Small intestine (tissue), 16 donors: ENCODE measurements at places on chromosomes 12 and 14. TPM values are rescaled to one million over a fixed set of nuclear protein-coding genes. Genes with fewer than 3 reads are reported as not detected.

Gene MSRB3
- 12.7 TPM for polyA plus RNA-seq

Gene METAP2
- polyA plus RNA-seq, result 45.0 TPM

Gene ANO4
- polyA plus RNA-seq, result 0.03 TPM

Gene CLMN
- polyA plus RNA-seq, result 3.2 TPM

Gene PLEKHG7
- 0.19 TPM for polyA plus RNA-seq

Gene MORN3
- polyA plus RNA-seq, result 0.57 TPM

Gene NGB
- 0.81 TPM for polyA plus RNA-seq

Gene C12orf54
- polyA plus RNA-seq, result not detected

Gene KRT75
- polyA plus RNA-seq, result not detected

GRCh38 chr12:21828136-21828775 is 53.8 kb upstream of the KCNJ8 start:
- DNase-seq, result no peak

DNA sequence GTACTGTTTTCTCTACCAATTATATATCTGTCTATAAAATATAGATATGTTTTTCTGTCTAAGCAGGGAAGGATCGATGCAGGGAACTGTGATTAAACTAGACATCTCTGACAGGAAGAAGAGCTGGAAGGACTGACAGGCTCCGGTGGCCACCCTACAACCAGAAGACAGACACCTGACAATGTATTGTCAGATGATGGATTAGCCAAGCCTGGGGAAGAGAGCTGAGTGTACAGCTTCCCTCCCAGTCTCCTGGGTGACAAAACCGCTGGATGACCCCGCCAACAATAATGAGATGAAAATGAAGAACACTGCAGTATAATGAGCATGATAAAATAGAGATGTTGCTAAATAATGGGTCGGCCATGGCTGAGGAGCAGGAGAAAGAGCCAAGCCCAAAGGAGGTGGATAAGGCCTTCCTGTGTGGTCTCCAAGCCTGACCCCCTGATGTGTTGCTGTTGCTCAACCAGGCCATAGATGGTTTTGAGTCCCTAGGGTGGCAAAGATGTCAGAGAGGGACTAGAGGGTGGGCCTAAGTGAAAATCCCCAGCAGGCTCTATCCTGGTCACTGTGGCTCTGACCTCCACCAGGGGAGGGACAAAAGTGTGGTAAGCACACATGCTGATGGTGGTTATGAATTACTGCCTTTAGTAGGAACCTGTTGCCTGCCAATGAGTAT is 28.2 kb downstream of the DHRS2 start:
- no peak for DNase-seq

DNA sequence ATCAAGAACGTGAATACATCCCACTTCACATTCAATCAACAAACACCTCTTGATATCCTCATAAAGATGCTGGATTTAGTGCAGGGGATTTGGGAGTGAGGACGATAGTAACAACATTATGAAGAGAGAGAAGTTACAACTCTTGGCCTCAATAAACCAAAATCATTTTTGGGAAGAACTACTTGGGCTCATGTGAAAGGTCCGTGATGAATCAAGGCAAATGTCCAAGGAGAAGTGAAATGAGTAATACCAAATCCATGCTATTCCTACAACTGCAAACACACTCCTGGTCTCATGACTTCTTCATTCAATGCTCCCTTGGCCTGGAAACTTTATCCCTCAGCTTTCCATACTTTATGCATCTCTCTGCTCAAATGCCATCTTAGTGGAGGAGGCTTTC is 162.0 kb upstream of the LMNTD1 start:
- no peak for DNase-seq

DNA sequence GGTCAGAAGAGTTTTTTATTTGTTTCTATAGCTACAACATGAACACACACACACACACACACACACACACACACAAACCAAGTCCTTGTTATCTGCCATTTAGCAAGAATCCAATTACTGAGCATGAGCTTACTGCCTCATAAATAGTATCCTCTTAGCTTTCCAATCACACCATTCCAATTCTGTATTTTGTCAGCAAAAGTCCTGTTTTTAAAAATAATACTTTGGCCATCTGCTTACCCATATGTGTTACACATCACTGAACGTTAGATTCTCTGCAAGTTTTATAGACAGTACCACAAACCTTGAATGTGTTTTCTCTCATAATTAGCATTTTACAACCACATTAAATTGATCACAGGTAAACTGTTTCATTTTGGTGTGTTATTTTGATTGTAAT is 1905.4 kb upstream of the FLRT2 start:
- no peak for DNase-seq

DNA sequence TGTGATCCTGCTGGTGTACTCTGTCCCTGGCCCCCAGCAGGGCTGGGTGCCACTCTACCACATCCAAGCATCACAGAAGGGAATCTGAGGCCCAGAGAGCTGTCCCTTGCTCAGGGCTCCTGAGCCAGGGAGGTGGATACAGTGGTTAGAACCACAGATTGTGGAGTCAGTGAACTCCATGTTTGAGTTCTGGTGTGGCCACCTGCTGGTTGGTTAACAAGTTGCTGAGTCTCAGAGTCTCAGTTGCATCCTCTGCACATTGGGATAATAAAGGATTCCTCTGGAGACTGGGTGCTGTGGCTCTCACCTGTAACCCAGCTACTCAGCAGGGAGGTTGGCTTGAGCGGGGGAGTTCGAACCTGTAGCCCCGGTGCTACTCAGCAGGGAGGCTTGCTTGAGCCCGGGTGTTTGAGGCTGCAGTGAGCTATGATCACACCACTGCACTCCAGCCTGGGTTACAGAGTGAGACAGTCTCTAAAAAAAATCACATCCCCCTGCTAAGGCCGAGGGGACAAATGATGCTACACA is 39.4 kb downstream of the MVK start:
- no peak for DNase-seq

GRCh38 chr14:100470523-100470897 is 116.7 kb downstream of the BEGAIN start:
- no peak for DNase-seq

- DNase-seq, result no peak
Observed at GRCh38 chr14:105148604-105149145, 19.9 kb downstream of the JAG2 start.

DNA sequence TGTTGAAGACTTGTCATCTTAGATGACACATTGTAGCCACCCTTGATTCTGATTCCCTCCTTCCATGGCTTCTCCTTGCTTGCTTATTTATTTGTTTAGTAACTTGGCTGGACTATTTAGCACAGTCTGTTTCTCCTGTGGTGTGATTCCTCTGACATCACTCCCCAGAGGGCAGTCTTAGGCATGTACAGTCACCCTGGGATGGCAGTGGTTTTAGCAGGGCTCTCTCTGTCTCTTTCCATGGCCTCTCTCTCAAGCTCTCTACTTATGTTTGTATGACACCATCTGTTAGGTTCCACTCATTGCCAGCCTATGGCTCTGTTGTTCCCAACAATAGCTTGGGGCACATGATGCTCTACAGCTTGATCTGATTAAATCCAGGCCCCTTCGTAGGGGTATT is 158.3 kb downstream of the ADGRD1 start:
- DNase-seq, result no peak

- peak; percentile 39 for DNase-seq
Observed at GRCh38 chr14:104370256-104370870, 209.2 kb upstream of the C14orf180 start.

DNA sequence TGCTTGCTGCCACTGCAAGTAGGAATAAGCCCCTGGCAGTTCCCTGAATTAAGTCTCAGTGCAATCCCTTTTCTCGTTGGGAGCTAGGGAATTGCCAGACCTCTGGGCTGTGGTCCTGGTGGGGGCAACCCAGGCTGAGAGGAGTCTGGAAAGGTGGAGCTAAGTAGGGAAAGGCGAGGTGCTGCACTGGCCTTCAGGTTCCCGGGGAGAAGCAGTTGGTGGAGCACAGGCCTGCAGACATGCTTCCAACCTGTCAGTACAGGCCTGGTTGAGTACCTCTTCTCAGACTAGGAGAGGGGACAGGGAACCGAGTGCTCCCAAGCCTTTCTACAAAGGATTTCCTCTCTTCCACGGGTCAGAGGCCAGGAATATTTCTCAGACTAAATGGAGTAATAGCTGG is 1.5 kb downstream of the NRIP2 start:
- no peak for DNase-seq

GRCh38 chr12:118237052-118237665 is 101.2 kb downstream of the PEBP1 start:
- no peak for DNase-seq

- no peak for DNase-seq
Observed at GRCh38 chr12:105935981-105936380, 202.8 kb downstream of the NUAK1 start.

DNA sequence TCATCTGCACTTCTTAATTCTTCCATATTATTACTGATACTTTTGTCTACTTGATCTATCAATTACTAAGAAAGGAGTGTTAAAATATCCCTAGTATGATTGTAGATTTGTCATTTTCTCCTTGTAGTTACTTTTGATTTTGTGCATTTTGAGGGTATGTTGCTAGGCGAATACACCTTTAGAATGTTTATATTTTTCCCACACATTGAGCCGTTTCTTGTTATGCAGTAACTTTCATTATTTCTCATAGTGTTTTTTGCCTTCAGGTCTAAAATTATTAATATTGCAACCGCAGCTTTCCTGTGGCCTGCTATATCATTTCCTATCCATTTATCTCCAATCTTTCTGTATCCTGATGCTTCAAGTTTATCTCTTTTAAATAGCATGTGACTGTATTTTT is 44.6 kb upstream of the C12orf42 start:
- DNase-seq, result no peak

DNA sequence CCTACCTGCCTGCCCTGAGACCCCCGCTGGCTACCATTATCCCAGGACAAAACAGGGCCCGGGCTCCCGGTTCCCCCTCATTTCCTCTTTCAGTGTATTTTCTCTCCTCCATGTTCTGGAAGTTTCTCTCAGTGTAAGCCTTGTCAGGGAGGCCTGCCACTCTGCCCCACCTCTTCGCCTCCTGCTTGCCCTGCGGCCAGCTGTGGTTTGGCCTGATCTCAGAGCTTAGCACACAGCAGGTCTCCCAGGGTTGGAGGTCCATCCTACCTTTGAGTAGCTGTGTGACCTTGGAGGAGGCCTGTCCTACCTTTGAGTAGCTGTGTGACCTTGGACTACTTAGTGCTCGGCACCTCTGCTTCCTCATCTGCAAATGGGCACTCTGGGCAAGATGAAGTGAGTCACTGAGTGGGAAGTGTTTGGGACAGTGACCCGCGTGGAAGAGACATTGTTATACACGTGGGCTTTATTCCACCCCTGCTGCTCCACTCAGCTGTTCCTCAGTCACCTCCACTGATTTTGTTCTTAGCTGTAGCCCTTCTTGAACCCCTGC is 212.7 kb downstream of the ZFP36L1 start:
- DNase-seq, result no peak

- DNase-seq, result no peak
Observed at GRCh38 chr14:23695664-23695999, 59.5 kb downstream of the DHRS2 start.

DNA sequence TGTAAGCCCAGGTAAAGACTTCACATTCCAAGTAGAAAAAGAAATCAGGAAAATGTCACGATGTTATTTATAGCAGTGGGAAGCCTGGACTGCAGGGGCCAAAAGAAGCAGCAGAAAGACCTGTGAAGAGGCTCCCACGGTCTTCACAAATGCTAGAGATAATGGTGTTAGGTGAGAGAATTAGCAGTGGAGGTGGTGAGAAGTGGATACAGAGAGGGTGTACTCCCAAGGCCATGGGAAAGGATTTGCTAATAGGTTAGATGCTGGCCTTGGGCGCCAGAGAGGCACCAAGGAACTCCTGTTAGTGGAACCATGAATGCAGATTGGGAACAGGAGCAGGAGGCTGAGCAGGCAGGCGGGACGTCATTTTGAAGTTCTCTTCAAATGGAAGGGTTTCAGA is 386.1 kb downstream of the C12orf75 start:
- no peak for DNase-seq

DNA sequence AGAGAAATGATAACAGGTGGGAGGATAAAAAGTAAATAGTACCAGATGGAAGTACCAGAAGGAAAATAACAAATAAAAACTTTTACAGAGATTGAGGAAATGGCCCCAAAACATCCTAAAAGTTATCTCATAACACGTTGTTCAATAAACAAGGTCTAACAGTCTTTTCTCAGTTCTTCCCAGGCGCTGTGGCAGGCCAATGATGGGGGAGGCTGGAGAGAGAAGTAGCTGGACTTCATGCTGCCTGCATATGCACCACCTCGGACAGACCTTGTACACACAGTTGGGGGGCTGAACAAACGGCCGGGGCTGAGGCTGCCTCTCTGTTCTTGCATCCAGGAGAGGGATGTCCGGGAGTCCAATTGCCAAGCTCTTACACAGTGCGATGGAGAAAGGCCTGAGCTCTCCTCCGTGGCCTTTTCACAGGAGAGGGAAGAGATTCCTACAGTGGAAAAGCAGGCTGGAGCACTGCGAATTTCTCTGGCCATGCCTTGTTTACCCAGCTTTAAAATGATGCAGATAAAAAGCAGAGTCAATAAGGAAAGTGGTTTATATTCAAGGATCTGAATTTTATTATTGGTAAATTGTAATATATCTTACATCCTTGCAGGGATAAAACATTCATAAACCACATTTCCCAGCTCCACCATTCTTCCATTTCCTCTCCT is 109.8 kb downstream of the PHLDA1 start:
- no peak for DNase-seq

- no peak for DNase-seq
Observed at GRCh38 chr12:90124289-90124688, 415.7 kb upstream of the ATP2B1 start.

DNA sequence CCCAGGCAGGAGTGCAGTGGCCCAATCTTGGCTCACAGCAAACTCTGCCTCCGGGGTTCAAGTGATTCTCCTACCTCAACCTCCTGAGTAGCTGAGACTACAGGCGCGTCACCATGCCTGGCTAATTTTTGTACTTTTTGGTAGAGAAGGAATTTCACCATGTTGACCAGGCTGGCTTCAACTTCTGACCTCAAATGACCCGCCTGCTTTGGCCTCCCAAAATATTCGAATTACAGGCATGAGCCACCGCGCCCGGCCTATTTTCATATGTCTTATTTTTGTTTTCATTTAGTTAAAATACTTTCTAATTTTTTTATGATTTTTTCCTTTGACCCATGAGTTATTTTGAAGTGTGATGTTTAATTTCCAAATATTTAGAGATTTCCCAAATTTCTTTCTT is 143.6 kb upstream of the VRK1 start:
- no peak for DNase-seq

- DNase-seq, result no peak
Observed at GRCh38 chr12:119936705-119937311, 52.2 kb upstream of the BICDL1 start.

DNA sequence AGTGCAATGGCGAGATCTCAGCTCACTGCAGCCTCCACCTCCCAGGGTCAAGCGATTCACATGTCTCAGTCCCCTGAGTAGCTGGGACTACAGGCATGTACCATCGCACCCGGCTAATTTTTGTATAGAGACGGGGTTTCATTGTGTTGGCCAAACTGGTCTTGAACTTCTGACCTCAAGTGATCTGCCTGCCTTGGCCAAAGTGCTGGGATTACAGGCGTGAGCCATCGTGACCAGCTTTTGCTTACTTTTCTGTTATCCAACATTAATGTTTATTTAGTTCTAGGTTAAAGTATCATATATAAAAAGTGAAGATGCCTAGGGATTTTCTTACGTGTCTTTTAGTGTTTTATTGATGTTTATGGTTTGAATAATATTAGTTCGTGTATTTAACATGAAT is 28.9 kb upstream of the CCT2 start:
- no peak for DNase-seq

- DNase-seq, result peak; percentile 75
Observed at GRCh38 chr12:65182012-65182739, 12.8 kb downstream of the LEMD3 start.
